PC-9 (cell line): ENCODE measurements at places on chromosomes 16 and 17. TPM values are rescaled to one million over a fixed set of nuclear protein-coding genes. Genes with fewer than 3 reads are reported as not detected.

KRTAP17-1 gene
- not detected in 2 replicates for total RNA-seq

HSPB9 gene
- total RNA-seq, result 0.33 TPM in 1 of 2 replicates, not detected in the other

MT1G gene
- total RNA-seq, result not detected in 2 replicates

DNA sequence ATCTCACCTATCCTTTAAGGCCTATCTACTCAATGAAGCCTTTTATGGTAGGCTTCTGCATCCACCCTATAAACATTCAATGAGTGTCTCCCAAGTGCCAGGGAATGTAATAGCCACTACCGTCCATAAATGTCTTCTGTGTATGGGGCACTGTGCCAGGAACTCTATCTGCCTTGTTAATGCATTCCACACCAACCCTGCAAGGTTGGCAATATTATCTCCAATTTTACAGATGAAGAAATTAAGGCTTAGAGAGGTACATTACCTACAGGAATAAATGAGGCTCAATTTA, 20.0 kb downstream of the MAP3K14 start:
- no peak for DNase-seq

DNA sequence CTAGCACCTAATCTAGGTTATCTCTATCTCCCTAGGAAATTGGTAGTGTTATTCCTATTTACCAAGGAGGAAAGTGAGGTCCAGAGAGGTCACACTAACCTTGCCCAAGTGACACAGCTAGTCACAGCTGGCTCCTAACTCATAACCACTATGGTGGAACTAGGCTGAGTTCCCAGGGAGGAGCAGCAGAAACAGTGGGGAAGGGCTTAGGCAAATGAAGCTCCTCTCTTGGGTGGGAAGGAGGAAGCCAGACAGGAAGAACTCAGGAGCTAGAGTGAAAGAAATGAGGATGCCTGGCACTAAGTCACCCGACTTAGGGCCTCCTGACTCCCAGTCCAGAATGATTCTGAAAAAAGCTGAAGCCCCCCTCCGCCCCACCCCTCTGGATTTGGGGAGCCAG, 34.5 kb downstream of the PSME3IP1 start:
- DNase-seq, result no peak

DNA sequence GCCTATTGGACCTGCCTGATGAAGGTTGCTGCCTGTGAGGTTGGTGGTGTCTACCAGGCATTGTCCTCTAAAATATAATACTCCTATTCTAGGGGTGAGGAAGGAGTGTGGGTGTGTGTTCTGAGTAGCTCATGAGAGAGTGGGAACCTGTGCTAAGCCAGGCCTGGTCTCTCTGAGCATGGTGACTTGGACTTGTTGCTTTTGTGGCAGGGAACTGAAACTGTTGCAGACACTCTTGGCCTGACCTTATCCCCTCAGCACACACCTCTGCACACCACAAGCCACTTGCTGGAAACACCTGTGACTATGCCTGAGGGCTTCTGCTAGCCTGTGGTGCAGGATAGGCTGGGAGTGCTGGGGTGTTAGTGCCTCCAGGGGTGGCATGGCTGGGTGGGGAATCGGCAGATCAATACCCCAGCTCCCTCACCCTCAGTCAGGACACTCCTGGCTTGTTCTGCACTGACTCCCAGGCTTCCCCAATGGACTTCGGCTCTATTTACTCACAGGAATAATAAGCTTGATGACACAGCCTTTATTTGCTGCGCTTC, 29.9 kb downstream of the PLCG2 start:
- DNase-seq, result no peak

DNA sequence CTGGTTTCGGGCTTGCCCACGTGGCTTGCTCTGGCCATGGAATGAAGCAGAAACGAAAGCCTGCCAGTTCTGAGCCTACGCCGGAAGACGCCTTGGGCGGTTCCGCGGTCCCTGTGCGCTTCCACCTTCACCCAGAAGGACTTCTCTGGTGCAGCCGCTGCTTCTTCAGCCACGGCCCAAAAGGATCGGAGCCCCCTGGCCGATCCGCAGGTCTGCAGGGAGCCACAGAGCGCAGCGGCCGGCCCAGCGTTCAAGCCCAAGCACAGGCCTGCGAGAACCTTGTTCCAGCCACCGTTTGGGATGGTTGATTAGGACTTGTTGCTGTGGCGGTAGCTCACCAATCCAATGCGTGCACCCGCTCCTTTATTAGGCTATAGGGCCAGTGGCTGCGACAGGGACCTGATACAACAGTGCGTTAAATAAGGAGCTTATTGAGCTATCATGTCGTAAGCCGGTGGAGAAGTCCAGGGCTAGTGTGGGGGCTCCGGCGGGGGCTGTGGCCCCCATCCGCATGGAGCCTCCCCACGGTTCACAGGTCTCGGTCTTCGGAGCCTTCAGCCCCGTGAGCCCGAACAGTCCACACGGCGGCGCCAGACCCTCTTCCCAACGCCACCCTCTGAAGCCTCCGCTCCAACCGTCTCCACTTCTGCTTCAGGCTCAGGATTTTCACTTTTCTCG, 10.2 kb upstream of the MPP2 start:
- DNase-seq, result no peak

- no peak for DNase-seq
Observed at GRCh38 chr17:54793271-54793670, 107.4 kb upstream of the TOM1L1 start.

DNA sequence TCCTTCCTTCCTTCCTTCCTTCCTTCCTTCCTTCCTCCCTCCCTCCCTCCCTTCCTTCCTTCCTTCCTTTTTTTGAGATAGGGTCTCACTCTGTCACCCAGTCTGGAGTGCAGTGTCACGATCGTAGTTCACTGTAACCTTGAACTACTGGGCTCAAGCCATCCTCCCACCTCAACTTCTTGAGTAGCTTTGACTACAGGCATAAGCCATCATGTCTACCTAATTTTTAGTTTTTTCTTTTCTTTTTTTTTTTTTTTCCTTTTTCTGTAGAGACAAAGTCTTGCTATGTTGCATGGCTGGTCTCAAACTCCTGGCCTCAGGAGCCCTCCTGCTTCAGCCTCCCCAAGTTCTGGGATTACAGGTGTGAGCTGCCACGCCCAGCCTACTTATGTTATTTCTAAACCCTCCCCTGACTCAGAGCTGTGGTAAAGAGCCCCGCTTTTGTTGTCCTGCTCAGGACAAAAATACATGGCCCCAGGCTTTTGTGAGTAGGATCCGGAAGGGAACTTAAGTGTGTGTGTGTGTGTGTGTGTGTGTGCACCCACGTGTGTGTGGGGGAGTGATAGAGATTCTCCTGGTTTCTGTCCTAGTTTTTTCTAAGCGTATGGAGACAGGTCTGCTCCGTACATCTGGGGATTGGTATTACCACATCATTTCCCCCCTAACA, 67.1 kb downstream of the PRKCB start:
- DNase-seq, result peak; percentile 55

DNA sequence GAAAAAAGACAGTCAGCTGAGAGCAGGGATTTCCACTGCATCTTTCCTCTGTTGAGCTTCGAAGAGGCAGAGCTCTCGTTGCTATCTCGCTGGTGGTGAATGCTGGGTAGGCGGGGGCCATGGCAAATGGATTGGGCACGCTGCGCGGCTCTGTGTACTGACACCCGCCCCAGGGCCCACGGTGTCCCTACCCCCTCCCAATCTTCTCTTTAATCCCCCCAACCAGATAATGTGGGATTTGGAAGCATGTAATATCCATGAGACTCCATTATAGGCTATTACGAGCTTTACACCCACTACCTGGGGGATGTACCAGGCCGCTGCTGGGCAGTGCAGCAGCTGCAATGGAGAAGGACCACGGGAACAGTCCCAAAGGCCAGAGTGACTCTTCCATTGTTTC, 8.3 kb downstream of the PIPOX start:
- DNase-seq, result no peak

DNA sequence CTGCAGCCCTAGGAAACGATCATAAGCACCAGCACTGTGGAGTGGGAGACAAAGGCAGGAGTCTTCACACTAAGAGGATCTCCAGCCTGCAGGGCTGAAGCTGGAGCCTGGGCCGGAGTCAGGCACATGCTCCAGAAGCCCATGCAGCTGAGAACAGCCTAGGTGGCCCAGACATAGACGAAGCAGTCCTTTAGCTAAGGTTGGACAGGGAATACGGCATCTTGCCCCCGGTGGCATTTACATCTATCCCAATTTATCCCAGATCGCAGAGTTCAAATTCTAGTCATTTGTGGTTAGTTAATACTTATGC, 13.9 kb downstream of the TSPOAP1 start:
- no peak for DNase-seq

- no peak for DNase-seq
Observed at GRCh38 chr17:76327696-76328095, 19.6 kb upstream of the QRICH2 start.

DNA sequence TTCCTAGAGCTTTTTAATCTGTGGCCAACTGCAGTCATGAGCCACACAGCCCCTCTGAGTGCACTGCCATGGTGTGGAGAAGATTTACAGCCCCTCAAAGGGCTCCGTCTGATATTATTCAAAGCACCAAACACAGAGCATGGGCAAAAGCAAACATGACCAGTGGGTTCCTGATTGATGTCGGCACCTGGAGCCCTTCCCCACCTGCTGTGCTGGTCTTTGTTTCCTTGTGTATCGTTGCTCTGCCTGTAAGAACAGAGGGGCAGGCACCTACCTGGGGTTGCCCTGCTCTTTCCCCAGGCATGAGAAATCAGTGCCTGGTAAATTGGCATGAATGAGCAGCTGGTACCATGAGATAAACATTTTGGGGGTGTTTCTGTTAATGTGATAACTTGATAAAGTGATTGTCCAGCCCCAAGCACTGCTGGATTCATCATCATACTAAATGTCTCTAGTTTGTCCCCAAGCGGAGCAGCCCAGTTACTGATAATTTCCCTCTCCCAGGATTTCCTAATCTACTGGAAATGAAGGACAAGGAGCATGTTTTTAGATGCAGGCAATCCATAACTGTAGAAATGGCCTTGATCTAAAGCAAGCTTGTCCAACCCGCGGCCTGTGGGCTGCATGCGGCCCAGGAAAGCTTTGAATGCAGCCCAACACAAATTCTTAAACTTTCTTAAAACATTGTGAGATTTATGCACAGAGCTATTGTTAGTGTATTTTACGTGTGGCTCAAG, 5.0 kb upstream of the SPIRE2 start:
- no peak for DNase-seq
